ENCODE measurements at places on chromosomes 7 and 10. TPM values are rescaled to one million over a fixed set of nuclear protein-coding genes. Genes with fewer than 3 reads are reported as not detected.

Gene GIMAP7
- 19.4 TPM for total RNA-seq

Gene SFMBT2
- 6.9 TPM for total RNA-seq

Gene C7orf33
- total RNA-seq: not detected

Gene LARP4B
- 34.9 TPM for total RNA-seq

Gene PDZD7
- total RNA-seq: 0.54 TPM

Gene CCDC6
- 54.2 TPM for total RNA-seq

DNA sequence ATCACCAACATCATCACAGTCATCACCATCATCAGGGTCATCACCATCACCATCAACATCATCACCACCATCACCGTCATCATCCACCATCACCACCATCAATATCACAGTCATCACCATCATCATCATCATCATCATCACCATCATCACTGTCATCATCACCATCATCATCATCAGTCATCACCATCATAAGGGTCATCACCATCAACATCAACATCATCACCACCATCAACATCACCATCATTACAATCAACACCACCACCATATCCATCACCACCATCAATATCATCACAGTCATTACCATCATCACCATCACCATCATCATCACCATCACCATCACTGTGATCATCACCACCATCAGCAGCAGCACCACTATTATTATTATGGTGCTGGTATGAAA is 218.9 kb downstream of the TNS3 start:
- no peak for ATAC-seq

DNA sequence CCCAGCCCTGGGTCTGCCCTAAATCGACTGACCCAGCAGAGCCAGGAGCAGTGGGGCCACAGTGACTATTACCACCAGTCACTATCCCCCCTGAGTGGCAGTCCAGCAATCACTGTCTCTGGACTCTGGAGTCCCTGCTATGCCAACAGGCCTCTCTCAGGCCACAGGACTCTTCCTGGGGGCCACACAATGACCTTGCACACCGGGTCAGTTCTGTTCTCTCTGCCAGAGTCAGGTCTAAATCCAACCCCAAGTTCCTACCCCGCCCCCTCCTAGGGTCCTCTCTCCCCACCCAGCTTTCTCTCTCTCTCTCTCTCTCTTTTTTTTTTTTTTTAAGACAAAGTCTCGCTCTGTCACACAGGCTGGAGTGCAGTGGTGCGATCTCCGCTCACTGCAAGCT is 21.6 kb downstream of the GRID2IP start:
- no peak for ATAC-seq

DNA sequence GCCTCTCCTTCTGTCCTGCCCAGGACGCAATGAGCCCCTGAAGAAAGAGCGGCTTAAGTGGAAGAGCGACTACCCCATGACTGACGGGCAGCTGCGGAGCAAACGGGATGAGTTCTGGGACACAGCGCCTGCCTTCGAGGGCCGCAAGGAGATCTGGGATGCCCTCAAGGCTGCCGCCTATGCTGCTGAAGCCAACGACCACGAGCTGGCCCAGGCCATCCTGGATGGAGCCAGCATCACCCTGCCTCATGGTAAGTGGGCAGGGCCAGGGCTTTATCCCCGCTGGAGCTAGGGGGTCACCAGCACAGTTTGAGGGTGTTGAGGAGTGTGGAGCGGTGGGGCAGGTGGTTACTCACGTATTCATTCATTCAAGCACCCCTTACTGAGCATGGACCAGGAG is 4.7 kb upstream of the ANKRD2 start:
- ATAC-seq: no peak

DNA sequence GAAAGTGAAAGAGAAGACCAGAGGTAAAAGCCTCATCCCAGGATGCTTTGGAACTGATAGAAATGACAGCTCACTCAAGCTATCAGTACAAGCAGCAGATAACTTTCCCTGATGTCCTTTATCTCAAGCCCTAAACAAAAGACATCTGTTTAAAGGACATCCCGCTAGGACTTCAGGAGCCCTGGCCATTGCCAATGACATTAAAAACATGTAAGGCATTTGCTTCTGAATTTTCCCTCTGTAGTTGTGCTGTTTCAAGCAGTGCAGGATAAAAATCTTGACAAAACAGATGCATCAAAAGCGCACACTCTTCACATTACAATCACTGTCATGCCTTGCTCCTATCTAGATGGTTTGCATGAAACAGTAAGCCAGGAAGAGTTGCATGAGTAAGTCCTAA is 159.8 kb downstream of the AOAH start:
- ATAC-seq: no peak

DNA sequence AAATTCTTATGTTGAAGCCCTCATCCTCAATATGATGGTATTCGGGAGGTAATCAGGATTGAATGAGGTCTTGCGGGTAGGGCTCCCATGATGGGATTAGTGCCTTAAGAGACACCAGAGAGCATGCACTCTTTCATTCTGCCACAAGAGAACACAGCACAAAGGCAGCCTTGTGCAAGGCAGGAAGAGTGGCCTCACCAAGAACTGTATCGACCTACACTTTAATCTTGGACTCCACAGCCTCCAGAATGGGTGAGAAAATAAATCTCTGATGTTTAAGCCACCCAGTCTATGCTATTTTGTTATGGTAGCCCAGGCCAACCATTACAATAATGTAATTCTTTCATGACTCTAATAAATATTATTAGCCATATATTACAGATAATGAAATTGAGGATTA is 8.4 kb downstream of the SEM1 start:
- no peak for ATAC-seq

DNA sequence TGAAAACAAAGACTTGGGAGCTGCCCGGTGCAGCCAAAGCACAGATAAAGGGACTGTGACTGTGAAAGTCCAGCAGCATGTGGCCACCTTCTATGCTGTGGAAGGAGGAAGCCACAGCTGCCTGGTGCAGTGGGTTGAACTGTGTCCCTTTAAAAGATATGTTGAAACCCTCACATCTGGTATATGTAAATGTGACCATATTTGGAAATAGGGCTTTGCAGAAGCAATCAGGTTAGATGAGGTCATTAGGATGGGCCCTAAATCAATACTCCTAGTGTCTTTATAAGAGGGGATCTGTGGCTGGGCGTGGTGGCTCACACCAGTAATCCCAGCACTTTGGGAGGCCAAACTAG is 136.9 kb downstream of the GLI3 start:
- ATAC-seq: no peak

- no peak for ATAC-seq
Observed at GRCh38 chr10:15052121-15052520, 8.4 kb downstream of the OLAH start.

GRCh38 chr10:21498377-21498776 is 27.1 kb downstream of the SKIDA1 start:
- ATAC-seq: no peak

- ATAC-seq: no peak
Observed at GRCh38 chr10:12644380-12645144, 295.2 kb downstream of the CAMK1D start.

GRCh38 chr10:99834410-99834809 is 52.0 kb downstream of the ABCC2 start:
- no peak for ATAC-seq

DNA sequence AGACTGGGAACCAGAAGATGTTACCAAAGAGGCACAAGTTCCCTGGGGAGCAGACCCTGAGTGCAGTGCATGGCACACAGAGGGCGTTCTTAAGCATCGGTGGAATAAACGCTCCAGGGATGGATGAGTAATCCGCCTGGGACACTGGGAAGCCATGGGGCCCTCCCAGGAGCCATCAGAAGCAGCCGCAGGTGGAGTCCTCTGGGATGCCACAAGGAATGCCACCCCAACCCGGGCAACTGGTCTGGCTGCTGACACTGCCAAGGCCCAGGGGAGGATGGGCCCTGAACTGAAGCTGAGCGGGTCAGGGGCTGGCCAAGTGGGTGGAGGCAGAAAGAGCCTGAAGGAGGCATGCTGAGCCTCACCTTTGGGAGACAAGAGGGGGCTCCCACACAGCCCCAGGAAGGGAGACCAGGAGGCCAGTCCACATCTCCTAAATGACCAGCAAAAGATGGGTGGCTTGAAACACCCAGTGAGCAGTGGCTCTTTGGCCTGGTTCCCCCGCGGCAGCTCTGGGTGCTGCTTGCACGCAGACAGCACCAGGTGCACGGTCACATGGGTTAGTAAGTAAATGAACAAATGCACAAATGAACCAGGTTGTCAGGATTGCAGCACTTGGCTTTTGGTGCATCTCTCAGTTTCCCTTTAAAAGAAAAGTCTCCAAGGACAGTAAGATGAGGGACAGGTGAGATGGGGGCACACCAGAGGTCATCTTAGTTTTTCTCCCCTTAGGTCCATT is 141.3 kb upstream of the ZMIZ1 start:
- ATAC-seq: no peak

All from gastroesophageal sphincter (tissue), 4 donors.